ENCODE measurements at places on chromosomes 6 and 20.

GRCh38 chr6:168711049-168711640 lies 270.2 kb downstream of the SMOC2 start:
- DNase-seq: no peak

GRCh38 chr20:15220009-15220656 lies 882.7 kb upstream of the FLRT3 start:
- DNase-seq: no peak

- no peak for DNase-seq
Observed at GRCh38 chr6:75262716-75263400, 19.3 kb upstream of the COX7A2 start.

DNA sequence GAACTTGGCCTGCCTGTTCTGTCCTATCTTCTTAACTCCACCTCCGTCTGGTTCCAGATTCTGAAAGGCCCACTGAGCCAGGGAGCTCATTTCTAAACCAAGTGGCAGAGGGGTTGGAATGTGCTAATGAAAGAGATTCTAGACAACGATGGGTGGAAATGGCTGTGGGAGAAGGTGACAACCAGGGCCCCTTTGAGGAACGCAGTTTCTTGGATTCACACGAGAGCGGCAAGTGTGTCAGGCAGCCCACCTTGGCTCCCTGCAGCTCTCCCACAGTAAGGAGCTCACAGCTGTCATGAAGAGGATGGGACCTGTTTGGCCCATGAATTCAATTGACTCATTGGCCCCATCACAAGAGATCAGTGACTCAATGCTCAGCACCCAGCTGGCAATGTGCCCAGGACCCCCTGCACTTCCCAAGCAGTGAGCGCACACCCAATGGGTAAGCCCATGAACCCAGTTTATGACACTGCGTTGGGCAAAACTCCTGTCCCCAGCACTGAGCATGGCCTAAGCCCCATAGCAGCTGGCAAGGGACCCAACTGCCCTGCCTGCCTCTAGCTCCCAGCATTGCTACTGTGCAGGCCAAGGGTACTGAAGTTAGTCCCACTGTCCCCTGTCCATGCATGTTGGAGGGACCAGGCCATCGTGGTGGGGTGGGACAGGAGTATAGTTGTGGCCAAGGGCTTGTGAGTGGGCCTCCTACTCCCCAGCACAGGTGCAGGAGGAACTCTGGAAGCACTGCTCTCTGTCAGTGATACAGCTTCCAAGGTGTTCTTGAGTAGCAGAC lies 16.4 kb downstream of the MRPS18A start:
- no peak for DNase-seq

- no peak for DNase-seq
Observed at GRCh38 chr6:169963581-169964297, 212.3 kb downstream of the ERMARD start.

DNA sequence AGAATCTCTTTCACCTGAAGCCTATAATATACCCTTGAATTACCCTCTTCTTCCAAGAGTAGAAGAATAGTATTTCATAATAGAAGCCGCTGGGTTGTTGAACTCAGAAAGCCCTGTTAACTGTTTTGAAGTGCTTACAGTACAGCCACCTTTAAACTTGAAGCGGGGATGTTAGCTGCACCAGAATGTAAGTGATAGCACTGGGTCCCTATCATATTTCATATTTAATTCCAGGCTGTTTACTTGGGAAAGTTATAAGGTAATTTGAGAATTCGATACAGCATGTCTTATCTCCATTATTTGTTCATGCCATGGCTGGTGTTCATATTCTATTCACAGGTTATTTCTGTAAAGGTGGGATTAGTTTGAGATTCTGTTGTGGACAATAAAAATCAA lies 63.5 kb upstream of the VSTM2L start:
- no peak for DNase-seq
